H4 (cell line): ENCODE measurements at places on chromosomes 2 and 18. TPM values are rescaled to one million over a fixed set of nuclear protein-coding genes. Genes with fewer than 3 reads are reported as not detected.

Gene PTPRN
- 6.8 and 10.0 TPM in 2 replicates for total RNA-seq

DNA sequence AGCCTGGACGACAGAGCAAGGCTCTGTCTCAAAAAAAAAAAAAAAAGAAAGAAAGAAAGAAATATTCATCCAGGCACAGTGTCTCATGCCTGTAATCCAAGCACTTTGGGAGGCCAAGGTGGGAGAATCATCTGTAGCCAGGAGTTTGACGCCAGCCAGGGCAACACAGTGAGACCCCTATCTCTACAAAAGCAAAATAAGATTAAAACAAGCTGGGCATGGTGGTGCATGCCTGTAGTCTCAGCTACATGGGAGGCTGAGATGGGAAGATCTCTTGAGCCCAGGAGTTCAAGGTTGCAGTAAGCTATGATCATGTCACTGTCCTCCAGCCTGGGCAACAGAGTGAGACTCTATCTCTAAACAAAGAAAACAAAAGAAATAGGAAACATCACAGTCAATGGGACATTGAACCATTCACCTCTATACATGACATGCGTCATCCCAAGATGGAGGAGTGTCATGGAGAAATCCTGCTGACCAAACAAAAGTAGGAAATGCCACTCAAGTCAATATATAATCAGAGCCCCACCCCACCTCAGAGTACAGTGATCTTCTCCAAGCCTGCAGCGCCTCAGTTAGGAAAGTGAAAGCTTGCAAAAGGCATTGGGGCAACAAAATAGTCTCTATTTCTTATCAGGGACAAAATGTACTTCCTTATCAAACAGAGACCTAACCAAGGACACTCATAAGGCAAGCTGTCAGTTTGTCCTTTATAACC is 9.8 kb downstream of the FEV start:
- DNase-seq, result no peak

DNA sequence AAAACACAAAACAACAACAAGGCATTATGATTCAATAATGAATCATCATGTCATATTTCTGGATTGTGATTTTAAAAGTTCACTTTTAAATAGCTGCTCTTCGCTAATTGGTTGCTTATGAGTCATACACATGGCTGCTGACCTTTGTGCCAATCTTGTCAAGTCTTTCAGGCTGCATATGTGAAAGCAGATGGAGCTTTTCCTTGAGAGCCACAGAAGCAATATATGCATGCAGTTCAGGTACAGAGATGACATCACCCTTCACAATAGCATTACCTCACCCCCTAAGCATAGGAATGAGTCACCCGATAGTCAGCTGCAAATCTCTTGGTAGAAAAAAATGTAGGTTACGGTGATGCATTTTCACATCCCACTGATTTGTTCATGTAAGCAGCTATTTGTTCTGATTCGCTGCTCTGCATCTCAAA is 27.2 kb downstream of the EIF2AK3 start:
- DNase-seq, result peak; percentile 97

- no peak for DNase-seq
Observed at GRCh38 chr18:51097021-51097822, 67.2 kb downstream of the SMAD4 start.

Gene OXER1
- not detected in 2 replicates for total RNA-seq

DNA sequence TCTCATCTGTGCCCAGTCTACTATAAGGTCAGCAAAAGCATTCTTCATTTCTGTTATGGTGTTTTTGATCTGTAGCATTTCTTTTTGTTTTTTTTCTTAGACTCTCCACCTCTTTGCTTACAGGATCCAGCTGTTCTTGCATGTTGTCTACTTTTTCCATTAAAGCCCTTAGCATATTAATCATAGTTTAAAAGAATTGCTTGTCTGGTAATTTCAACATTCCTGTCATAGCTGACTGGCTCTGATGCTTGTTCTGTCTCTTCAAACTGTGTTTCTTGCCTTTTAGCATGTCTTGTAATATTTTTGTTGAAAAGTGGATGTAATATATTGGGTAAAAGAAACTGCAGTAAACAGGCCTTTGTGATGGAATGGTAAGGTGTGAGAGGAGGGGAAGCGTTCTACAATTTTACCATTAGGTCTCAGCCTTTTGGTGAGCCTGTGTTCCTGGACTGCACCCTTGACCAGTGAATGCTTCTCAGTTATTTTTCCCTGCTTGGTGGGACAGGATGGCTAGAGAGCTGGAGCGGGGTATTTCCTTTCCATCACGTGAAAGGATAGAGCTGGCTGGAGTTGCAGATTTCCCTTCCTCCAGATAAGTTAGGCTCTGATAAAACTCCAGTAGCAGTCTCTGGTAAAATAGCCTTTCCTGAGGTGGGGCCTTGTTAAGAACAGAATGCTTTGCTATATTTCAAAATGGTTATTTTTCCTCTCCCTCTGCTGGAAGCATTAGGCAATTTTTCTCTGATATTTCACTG is 65.4 kb downstream of the PLA2R1 start:
- DNase-seq, result no peak

GRCh38 chr2:47028846-47029560 is 113.4 kb upstream of the MCFD2 start:
- no peak for DNase-seq

- DNase-seq, result no peak
Observed at GRCh38 chr2:42928161-42928691, 135.8 kb upstream of the HAAO start.

GRCh38 chr18:5879479-5879882 is 15.8 kb downstream of the TMEM200C start:
- DNase-seq, result peak; percentile 43

Gene ZNF396
- 1.3 and 3.1 TPM in 2 replicates for total RNA-seq

DNA sequence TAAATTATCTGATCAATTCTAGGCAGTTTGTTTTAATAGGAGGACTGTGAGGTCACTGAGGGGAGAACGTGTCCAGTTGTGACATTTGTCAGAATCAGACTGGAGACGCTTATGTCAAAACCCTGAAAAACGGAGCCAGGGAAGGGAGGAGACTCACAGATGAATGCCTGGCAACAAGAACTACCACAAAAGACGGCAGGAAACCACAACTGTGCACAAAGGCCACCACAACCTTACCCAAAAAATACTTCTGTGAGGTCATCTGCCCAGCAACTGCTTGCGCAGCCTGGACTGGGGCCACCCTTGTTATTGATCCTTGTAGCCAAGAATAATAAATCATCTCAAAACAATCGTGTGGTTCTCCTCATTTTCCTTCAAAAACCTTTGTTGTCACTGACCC is 173.0 kb upstream of the ALKAL2 start:
- peak; percentile 33 for DNase-seq

DNA sequence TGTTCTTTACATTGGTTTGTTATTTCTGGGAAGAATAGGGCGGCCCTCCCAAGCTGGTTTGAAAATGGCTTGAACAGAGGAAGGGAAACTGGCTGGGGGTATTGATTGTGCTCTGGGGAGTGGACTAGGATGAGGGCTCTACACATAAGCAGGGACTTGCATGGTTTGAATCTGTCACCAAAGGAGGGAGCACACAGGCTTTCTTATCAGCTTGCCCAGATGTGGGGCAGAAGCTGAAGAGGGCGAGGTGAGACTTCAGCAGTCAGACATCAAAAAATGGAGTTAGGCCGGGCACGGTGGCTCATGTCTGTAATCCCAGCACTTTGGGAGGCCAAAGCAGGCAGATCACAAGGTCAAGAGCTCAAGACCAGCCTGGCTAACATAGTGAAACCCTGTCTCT is 7.2 kb upstream of the RAB12 start:
- no peak for DNase-seq

DNA sequence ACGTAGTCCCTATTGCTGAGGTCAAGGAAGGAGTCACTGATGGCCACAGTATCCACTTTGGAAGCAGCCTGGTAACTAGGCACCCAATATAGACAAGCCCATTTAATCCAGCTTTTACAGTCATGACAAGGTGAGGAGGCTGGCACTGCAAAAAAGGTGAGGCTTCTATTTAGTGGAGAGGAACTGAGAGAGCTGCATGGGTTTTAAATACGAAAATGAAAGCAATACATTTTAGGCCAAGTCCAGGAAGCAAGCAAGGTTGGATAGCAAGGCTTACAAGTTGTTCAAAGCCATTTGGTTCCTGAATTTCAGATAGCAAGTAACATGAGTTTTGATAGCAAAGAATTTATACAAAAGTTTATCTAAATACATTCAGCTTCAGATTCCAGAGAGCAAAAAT is 80.4 kb downstream of the SGPP2 start:
- DNase-seq, result no peak

Gene UGT1A5
- total RNA-seq, result not detected in 2 replicates

GRCh38 chr18:51721388-51721787 is 523.9 kb upstream of the MEX3C start:
- DNase-seq, result no peak

- no peak for DNase-seq
Observed at GRCh38 chr18:69916412-69916811, 31.3 kb downstream of the CD226 start.

Gene MAPRE3
- 2.7 and 4.0 TPM in 2 replicates for total RNA-seq

GRCh38 chr2:80525152-80525551 is 220.6 kb upstream of the LRRTM1 start:
- DNase-seq, result no peak

DNA sequence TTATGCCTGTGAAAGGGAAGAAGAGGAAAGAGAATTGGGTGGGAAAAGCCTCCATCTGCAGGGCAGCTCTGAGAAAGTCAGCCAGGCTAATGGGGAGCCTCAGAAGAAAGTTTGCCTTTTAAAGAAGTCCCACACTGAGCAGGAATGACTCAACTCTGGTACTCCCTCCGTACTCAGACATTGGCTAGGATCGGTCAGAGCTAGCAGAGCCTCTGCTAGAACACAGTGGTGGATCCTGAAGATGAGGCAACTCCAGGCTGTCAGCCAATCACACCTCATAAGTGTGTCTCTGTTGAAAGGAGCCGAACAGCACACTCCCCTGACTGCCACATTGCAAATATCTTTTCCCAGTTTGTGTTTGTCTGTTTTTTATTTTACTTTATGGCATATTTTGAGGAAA is 96.9 kb downstream of the HNRNPLL start:
- peak; percentile 31 for DNase-seq

Gene SEMA4C
- total RNA-seq, result 15.9 and 18.0 TPM in 2 replicates
